ENCODE measurements at places on chromosomes 16 and 17. TPM values are rescaled to one million over a fixed set of nuclear protein-coding genes. Genes with fewer than 3 reads are reported as not detected.

ACTG1 gene
- 6,650 TPM for total RNA-seq

RHOT2 gene
- 24.4 TPM for total RNA-seq

TP53TG3B gene
- total RNA-seq, result not detected

DLX4 gene
- not detected for total RNA-seq

CBLN1 gene
- total RNA-seq, result not detected

BAHCC1 gene
- 14.3 TPM for total RNA-seq

DNA sequence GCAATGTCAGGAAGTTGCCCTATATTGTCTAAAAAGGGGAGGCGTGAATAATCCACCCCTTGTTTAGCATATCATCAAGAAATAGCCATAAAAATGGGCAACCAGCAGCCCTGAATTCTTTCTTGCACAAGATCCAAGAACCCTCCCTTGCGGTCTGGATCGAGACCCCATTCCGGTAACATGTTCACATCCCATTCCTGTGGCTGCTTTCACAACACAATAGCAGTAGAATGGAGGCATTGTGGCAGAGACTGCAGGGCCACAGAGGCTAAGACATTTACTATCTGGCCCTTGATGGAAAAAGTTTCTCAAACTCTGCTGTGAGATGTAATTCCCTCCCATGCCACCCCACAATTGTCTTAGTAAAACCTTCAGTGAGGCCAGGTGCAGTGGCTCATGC, 73.2 kb downstream of the RMI2 start:
- DNase-seq, result peak; percentile 19

DNA sequence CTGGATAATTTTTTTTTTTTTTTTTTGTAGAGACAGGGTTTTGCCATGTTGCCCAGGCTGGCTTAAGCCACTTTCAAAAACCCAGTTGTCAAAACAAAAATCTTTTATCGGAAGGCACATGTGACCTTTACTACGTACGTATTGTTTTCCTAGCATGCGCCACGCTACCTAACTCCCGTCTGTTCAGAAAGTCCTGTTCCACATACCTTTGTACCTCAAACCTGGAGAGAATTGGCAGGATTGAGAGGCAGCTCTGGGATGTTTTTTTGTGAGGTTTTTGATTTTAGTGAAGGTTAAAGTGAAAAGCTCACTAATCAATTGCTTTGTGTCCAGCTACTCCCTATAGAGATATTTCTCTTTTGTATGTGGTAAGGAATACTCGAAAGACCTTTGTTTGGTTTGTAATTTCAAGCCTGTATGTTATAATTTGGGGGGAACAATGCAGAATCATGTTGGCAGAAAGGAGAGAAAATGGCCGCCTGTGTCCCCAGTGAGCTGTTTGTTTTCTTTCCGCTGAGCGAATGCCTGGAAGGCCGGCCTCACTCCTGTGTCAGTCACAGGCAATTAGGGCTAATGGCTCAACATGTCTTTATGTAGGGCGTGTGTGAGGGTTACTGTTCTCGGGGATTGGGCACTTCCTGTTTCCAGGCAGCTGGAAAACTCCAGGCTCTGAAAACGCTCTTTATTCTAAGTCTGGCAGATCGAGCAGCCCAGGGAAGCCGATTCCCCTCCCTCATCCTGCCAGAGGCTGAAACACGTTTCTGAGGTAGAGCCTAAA, 60.8 kb upstream of the CLEC18A start:
- DNase-seq, result peak; percentile 60

- no peak for DNase-seq
Measured at GRCh38 chr17:6532441-6532885, 23.9 kb downstream of the PITPNM3 start.

- DNase-seq, result peak; percentile 63
Measured at GRCh38 chr16:50616386-50616785, 64.7 kb downstream of the SNX20 start.

GRCh38 chr16:59440502-59440901, 706.4 kb upstream of the GOT2 start:
- DNase-seq, result no peak

- DNase-seq, result no peak
Measured at GRCh38 chr16:1488619-1489018, at the start of gene PTX4. TSS of gene PTX4 (minus strand) at chr16:1488944. CDS start at chr16:1488909, 35 bp downstream.

GRCh38 chr17:18859256-18859655, 1.3 kb downstream of the PRPSAP2 start:
- peak; percentile 81 for DNase-seq

GRCh38 chr16:56793492-56793891, 63.6 kb downstream of the NUP93 start:
- peak; percentile 70 for DNase-seq

DNA sequence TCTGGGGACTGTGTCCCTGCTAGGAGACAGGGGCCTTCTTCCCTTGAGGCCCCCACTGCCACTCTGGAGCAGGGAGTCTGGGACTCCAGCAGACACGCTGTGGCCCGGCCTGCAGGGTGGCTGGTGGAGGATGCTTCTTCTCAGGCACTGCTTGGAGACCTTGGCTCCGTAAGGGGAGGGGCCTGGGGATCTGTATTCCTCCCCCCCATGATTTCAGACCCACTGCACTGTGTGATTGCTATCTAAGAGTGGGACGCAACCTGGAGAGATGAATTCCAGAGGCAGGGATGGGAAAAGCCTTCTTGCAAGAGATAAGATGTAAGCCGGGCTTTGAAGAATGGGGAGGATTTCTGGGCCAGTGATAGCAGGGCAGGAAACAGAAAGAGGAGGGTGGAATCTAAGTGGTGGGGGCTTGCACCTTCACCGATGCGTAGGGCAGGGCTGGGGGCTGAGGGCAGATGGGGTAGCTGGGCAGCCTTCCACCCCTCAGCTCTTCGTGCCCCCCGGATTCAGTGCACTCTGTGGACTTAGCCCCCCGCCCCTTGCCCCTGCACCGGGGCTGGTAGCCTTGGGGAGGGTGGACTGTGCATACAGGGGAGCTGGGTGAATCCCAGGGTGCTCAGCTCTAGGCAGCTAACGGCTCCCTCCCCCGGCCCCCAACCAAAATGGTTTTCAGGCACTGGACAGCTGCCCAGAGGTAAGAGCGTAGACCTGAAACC, 5.2 kb upstream of the GSE1 start:
- no peak for DNase-seq

GRCh38 chr17:9244066-9245052, 223.0 kb downstream of the NTN1 start:
- DNase-seq, result peak; percentile 79

DNA sequence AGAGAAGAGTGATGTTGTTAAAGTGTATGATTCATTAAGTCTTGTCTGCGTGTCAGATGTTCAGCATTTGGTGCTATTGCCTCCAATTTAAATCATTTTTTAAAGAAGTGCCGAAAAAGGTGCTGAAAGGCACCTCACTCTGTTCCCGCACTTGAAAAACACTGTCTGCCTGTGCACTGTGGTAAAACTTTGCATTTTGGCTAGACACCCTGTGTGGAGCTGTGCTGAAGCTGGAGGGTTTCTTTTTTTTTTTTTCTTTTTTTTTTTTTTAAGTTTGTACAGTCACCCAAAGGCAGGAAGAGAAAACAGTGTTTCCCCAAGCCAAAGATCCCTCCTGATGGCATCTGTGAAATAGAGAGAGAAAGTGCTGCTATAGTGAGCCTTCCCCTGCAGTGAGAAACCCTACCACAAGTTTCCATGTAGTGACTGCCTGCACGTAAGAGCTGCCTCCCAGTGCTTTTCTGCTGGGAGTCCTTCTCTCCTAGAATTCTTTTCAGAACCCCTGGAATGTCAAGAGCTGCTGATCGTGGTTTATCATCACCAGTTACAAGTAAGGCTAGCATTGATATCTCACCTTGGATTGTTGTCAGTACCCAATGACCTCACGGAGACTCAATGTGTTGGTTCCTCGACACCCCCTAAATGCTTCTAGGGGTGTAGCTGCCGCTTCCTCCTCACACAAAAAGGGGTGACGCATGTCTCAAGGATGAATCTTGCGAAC, 116.0 kb upstream of the SOX9 start:
- no peak for DNase-seq

DNA sequence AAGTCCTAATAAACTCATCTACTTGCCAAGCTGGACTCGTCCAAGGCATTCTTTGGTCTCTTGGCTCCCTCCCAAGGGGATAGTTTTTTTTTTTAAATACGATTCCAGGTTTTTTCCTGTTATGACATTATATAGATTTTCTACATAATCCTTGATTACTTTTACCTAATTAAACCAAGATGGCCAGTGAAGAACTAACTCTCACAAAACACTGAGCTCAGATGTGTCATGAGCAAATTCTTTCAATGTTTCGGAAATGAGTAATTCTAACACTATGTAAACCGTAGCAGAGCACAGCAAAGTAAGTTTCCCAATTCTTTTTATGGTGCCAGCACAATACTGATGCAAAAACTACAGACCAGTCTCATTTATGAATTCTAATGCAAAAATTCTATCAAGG, 1.8 kb downstream of the ZNF23 start:
- DNase-seq, result peak; percentile 81

- DNase-seq, result no peak
Measured at GRCh38 chr16:50814541-50814940, 72.7 kb downstream of the CYLD start.

DNA sequence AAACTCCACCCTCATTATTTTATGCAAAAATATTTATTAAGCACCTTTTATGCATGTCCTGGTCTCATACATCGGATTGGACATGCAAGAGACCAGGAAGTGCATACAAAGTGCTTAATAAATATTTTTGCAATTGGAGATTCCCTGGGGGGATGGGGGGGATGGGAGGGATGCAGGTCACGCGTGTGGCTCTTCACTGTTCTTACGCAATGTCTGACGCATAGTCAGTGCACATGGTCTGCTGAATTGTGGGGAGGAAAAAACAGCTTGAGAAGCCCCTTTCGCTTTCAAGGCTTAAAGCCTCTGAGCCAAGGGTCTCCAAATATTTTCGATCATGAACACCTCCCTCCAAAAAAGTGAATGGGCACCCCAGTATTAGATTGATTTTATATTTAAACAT, 96.7 kb upstream of the XYLT1 start:
- no peak for DNase-seq

GRCh38 chr16:61385392-61386071, 650.7 kb downstream of the CDH8 start:
- DNase-seq, result no peak

DNA sequence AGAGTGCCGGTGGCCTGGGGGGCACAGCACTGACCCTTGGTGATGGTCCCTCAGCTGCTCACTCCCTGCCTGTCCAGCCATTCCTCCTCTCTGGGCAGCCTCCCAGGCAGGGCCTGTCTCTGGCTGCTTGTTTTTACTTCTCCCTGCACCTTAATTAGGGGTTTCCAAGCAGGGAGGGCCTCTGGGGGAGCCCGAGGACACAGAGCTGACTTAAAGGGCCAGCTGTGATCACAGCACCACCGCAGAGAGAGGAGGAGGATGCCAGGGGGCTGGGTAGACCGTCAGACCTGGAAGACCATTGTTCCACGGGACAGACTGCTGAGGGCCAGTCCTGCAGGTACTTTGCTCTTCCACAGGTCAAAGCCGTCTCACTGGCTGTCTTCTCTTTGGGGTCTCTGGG, 1.2 kb upstream of the DPH1 start:
- no peak for DNase-seq

DNA sequence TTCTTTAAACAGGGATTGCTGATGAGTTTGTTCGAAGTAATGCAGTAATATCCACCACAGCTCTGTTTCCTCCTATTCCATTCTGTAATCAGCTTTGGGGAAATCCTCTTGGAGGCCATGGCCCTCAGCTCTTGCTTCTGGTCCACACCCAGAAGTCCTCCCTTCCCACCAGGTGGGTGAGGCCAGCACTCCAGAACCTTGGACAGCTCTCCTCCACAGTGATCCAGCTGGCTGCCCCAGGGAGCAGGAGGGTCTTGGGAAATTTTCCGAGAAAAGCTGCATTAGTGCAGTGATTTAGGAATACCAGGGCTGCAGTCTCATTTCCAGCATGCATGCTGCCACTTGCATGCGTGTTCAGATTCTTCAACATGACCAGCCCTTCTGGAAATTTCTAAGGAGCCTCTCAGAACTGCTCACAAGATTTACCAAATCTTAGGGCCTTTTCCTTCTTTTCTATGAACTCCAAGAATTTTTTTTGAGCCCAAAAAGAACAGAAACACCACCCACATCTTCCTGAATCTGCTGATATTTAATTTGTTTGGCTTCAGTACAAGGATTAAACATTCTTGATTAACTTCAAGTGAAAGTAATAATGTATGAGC, 4.2 kb downstream of the SMPD3 start:
- DNase-seq, result peak; percentile 30

GRCh38 chr16:4159726-4160125, 43.5 kb upstream of the ADCY9 start:
- no peak for DNase-seq

DNA sequence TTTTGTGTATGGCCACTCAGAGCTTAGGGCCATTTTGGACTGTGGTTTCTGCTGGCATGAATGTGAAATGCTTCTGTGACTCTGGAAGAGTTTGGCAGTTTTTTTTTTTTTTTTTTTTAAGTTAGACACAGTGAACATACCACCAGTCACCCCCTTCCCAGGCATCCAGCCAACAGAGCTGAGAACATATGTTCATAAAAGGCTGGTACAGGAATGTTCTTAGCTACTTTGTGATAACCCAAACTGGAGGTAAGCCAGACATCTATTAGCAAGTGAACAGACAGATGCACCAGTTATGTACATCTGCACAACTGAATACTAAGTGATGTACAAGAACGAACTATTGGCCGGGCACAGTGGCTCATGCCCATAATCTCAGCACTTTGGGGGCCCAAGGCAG, 92.7 kb downstream of the ABCC1 start:
- peak; percentile 75 for DNase-seq

DNA sequence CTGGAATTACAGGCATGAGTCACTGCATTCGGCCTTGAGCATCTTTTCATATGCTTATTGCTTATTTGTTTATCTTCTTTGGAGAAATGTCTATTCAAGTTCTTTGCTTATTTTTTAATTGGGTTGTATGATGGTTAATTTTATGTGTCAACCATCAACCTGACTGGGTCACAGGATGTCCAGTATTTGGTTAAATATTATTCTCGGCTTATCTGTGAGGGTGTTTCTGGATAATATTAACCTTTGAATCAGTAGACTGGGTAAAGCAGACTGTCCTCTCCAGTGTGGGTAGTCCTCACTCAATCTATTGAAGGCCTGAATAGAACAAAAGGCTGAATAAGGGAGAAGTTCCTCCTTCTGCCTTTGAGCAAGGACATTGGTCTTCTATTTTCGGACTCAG, 142.0 kb downstream of the SSH2 start:
- DNase-seq, result no peak

- no peak for DNase-seq
Measured at GRCh38 chr16:1426734-1427471, 4.0 kb upstream of the PERCC1 start.

DNA sequence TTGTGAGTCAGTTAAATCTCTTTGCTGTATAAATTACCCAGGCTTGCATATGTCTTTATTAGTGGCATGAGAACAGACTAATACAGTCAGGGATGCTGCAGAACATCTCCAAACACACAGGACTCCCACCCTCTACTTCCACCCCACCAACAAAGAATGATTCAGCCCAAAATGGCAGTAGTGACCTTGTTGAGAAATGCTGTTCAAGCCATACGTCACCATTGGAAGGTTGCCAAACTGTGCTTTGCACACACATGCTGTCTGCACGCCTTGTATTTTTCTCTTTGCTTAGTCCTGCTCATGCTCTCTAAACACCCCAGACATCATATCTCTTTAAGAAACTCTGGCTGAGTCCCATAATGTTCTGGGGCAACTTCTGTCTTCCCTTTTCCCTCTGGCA, 589.6 kb downstream of the WWOX start:
- peak; percentile 16 for DNase-seq

- DNase-seq, result no peak
Measured at GRCh38 chr16:72649254-72649944, 398.5 kb downstream of the ZFHX3 start.
